Stimulated activated CD4-positive, alpha-beta T cell treated with anti-CD3 and anti-CD28 coated beads, Interleukin-4, amount 100 ng/mL, for 48 hours (primary cell): ENCODE measurements at places on chromosomes 1 and 21.
A peak's percentile ranks its signal among the peaks of the same experiment; 100 is the strongest.

- DNase-seq = no peak
Observed at GRCh38 chr1:12245116-12245515, 15.3 kb downstream of the VPS13D start.

- no peak for DNase-seq
Observed at GRCh38 chr21:46371204-46372013, 47.5 kb downstream of the PCNT start.

GRCh38 chr1:27009601-27010197 is 3.0 kb downstream of the TENT5B start:
- DNase-seq = no peak

DNA sequence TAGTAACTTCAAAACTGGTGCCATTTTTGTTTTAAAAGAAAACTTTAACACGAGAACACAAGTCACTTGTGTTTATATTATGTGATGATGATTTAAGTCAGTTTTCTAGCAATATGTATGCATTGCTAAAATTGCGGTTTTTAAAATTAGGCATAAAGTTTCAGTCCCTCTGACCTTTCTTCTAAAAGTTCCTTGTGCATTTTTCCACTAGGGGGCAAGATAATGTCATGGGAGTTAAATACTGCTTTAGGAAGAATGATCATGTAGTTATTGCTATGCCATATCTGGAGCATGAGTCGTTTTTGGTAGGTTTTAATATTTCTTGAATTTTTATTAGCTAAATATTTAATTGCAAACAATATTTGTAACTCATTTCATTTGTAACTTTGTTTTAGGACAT is 10.7 kb downstream of the CDC7 start:
- DNase-seq = no peak

GRCh38 chr1:28056129-28056925 is 32.1 kb downstream of the EYA3 start:
- DNase-seq = peak; percentile 56

GRCh38 chr1:243930822-243931671 is 81.0 kb upstream of the AKT3 start:
- no peak for DNase-seq

GRCh38 chr1:178693366-178693765 is 31.7 kb upstream of the RALGPS2 start:
- DNase-seq = no peak

GRCh38 chr1:155379631-155380090 is 59.0 kb downstream of the RUSC1 start:
- no peak for DNase-seq

- no peak for DNase-seq
Observed at GRCh38 chr1:12714710-12715475, 1.0 kb upstream of the AADACL3 start.

- DNase-seq = no peak
Observed at GRCh38 chr1:182617734-182618351, 13.7 kb upstream of the RGS16 start.

- DNase-seq = no peak
Observed at GRCh38 chr1:23278717-23279116, 61.4 kb upstream of the HTR1D start.

DNA sequence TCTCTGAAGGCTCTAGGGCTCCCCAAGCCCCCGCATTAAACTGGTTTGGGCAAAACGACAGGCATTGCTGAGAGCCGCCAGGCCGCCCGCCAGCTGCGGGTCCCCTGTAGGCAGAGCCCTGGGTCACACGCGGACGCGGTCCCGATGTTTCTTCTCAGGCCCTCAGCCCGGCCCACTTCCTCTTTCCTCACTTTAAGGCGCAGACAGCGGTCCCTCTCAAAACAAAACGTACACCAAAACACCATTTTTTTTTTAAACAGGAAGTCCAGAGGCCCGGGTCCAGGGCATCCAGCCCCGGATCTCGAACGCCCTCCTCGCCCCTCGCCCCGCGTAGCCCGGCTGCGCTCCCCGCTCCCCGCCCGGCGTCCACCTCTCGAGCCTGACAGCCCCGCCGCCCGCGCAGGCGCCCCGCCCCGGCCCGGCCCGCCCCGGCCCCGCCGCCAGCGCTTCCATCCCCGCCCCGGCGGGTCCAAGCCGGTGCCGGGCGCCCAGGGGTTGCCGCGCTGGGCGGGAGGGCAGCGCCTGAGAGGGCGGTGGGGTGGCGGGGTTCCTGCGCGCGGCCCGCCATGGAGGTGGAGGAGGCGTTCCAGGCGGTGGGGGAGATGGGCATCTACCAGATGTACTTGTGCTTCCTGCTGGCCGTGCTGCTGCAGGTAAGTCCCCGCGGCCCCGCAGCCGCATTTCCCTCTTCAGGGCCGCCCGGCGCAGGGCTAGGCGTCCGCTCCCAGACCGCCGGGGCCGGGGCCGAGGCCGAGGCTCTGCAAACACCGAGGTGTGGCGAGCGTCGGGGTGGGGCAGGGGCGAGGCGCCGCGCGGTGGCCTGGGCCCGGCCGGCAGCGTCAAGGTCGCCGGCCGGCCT is at the start of gene SLC22A15:
TSS of gene SLC22A15 (plus strand) at position 452 of the 859 bp plus-strand sequence. CDS start at position 567, 115 bp downstream.
- no peak for DNase-seq

DNA sequence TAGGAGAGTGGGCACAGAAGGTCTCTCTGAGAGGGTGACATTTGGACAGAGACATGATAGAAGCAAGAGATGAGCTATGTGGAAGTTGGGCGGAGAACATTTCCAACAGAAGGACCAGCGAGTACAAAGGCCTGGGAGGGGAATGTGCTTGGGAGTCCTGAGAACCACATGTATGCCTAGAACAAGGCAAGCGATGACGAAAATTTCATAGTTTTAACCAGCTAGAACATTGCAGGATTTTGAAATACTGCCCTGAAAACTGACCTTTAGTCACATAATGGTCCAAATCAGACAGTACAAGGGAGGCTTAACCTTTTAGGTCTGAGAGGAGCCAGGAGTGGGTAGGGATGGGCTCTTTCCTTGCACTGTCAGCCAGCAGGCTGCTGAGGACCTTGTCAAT is 68.0 kb downstream of the MRPS6 start:
- no peak for DNase-seq

GRCh38 chr1:248627971-248628844 is 6.7 kb downstream of the OR2T11 start:
- no peak for DNase-seq

GRCh38 chr1:85328713-85329397 is 52.4 kb upstream of the BCL10 start:
- no peak for DNase-seq

DNA sequence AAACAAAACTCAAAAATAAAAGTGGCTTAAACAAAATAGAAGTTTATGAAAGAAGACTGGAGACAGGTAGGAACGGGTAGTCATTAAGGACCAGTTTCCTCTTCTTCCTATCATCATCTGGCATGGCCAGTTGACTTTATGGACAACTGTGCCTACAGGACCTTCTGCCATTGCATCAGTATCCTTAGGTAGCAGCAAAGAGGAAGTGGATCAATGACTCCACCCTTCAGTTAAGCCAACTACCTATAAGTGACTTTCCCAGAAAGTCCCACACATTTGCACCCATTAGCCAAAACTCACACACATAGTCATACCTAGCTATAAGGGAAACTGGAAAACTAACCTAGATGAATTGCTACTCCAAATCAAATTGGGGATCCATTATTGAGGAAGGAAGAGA is 51.7 kb downstream of the RASAL2 start:
- no peak for DNase-seq

GRCh38 chr1:87335175-87335884 is 6.7 kb downstream of the LMO4 start:
- DNase-seq = no peak
